Activated T-helper 1 cell treated with Interleukin-2 at 50 U/mL for 16 hours (primary cell): ENCODE measurements at places on chromosomes 4 and X.

DNA sequence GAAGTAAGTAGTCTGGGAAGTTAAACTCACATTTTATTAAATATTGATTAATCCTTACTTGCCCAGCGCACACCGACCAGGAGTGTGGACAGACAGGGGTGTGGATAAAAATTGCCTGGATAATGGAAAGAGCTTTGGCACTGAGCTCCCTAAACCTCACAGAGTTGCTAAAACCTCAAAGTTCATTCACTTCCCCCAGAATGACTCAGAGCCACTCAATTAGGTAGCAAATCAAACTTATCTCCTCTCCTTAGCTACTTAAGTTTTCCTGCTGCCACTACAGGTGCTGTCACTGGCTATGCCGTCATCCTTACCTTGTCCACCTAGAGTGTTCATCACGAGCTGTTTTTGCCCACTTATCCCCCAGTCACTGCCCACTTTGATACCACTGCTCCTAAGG, 27.0 kb upstream of the MID1IP1 start:
- DNase-seq = no peak

DNA sequence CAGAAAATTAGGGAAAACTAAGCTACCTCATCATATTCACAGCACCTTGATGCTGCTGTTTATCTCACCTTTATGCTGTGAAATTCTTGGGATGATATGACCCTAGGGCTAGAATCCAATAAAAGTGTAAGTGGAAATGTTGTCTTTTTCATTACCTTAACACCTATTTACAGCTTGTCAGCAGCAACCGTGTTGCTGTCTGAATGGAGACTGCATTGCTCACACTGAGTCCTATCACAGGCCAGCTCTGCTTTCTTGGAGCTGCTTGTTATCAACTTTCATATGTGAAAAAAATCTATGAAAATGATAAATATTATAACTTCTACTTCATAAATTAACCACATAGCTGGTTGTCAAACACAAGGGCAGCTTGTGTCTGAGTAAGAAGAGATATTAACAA, 789.5 kb downstream of the TECRL start:
- DNase-seq = no peak

GRCh38 chr4:122842984-122843531, 16.4 kb downstream of the FGF2 start:
- DNase-seq = no peak

GRCh38 chr4:67087897-67088296, 457.4 kb downstream of the CENPC start:
- no peak for DNase-seq

DNA sequence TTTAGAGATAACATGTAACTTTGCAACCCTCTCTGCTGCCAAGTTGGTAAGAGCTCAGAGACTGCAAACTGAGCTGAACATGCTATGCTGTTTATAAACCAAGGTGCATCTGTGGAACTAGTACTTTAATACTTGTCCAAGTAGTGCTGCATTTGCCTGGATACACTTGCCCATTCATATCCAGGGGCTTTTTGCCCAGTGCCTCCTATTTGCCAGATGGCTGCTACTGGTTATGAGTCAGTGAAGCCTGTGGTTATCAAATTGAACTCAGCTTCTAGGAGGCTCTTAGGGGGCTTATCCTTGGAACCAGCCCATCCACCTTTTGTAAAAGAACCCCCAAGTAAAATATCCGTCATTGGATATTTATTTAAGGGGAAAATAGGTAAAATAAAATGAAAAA, 79.6 kb downstream of the AFF2 start:
- no peak for DNase-seq

- DNase-seq = no peak
Observed at GRCh38 chrX:115053223-115053622, 35.8 kb upstream of the IL13RA2 start.

DNA sequence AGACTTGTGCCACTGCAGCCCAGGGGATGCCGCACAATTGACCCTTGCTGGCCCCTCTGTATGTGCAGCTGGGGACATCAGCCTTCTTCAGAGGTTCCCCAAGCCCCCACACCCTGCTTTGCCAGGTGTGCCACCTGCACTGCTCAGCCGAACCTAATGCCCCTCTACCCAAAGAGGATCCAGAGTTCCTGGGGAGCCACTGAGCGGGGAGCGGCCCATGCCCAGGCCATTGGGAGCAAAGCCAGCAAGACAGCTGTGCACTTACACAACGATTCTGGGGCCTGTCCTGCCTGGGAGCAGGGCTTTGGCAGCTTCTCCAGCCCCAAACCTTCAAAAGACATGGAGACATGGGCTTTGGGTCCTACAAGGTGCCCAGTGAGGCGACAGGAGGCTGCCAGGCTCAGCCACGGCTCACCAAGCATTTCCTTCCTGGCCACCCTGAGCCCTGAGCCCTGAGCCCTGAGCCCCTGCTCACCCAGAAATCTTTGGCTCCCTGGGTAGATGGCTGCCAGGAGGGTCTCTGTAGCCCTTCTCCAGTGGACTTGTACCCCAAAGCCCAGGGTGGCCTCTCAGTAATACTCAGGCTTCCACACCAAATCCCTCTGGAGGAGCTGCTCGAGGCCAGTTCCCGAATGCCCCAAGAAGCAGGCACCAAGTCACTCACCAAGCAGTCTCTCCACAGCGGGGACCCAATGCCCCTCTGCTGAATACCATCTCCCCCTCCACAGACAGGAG, 13.0 kb downstream of the PNMA6E start:
- DNase-seq = no peak

DNA sequence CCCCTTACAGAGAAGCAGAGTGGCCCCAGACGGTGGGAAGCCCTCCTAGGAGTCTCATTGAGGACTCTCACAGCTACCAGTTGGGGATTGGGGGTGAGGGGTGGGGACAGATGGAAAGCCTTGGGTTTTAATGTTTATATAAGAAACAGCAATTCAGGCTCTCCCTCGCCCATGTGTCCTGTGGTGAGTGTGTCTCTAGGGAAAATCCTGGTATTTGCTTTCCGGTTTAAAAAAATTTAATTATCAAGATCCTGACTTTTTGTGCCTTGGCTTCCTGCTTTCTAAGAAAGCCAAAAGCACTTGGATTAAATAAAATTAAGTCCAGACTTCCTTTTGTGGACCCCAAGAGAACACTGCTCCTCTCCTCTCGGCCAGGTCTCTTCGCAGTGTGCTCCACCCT, 93.8 kb downstream of the SOWAHB start:
- DNase-seq = no peak

GRCh38 chr4:176788248-176788647, 4.5 kb downstream of the VEGFC start:
- no peak for DNase-seq

DNA sequence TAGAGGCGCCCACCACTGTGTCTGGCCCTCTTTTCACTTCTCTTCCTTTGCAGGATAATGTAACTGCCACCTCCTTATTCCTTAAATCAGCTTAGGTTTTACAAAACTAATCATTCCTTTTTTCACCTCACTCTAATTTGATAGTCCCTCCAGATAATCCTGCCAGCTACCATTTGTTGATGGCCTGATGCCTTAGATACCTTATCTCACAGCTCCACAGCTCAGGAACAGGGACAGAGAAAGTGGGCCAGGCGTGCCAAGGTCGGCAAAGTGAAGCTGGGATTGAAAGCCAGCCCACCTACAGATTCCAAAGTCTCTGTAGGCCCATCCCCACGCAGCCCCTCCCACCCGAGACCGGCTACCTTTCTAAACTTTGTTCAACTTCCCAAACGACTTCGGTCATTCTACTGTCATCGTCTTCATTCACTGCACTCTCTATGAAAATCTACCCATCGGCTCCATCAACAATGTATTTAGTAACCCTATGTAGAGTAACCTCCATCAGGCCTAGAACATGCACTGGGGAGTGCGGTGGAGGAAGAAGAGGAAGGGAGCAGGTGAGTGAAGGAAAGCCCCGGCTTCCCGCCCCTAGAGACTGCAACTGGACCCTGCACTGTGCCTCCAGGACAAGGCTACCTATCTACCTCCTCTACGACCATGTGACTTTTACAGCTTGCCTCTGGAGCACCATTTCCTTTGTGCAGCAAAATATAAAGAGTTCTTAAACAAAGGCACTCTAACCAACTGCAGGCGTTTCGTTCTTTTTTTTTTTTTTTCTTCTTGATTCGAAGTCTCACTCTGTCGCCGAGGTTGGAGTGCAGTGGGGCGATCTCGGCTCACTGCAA, 1.5 kb downstream of the CASP6 start:
- DNase-seq = no peak

DNA sequence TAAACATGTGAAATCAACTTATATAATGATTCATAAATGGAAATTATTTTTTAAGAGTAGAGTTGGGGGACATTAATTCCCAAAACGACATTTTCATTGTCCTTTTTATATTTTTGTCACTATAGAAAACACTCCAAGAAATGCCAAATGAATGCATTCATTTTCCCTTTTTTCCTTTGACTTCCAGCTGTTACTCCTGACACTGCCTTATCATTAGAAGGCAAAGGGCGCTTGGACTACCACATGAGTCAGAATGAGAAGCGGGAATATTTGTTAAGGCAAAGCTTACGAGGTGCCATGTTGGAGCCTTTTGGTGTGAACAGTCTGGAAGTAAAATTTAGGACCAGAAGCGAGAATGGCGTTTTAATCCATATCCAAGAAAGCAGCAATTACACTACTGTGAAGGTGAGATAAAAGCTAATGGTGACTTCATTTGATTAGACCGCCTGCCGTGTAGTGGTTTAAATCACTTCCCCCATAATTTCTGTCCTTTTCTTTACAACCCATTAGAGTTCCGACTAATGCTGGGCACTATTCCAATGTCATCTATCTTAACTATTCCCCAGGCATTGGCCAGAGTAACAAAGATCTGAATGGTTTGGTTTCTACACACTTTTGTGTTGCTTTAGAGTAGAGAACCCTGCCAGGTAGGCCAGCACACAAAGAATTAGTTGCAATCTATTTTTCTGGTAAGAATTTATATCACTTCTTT, 166.7 kb downstream of the FAT4 start:
- no peak for DNase-seq

DNA sequence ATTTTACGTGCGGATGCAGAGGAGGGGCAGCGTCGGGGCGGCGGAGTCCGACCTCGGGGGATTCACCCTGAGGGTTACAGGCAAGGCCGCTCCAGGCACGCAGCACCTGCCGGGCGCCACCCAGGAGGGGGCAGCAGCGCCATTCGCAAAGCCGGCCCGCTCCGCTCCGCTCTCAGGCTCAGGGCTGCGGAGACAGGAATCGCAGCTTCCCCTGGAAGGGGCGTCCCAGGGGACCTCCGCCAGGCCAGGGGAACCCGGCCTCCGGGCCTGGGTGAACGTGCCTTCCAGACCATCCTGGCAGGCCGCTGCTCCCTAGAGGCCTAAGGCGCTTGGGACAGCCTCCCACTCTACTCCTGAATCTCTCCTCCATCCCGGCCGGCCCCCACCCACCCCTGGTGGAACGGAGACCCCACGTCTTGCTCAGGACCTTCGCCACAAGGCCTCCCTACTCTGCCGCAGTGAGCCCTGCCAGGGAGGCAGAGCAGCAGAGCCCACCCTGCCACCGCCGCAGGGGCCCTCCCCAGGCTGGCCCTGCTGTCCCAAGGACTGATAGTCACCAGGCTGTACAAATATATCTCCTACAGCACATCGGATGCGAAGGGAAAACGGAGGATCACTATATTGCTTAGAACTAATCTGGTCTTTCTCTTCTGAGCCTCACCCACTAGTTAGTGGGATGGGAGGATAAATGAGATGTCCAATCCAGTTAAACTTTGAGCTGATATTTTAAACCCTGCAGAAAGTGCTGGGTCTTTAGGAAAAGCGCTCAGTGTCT, 115.0 kb downstream of the SMIM20 start:
- peak; percentile 34 for DNase-seq

GRCh38 chrX:76064825-76065224, 108.0 kb upstream of the PBDC1 start:
- no peak for DNase-seq

GRCh38 chrX:87636533-87636932, 118.9 kb downstream of the KLHL4 start:
- no peak for DNase-seq

DNA sequence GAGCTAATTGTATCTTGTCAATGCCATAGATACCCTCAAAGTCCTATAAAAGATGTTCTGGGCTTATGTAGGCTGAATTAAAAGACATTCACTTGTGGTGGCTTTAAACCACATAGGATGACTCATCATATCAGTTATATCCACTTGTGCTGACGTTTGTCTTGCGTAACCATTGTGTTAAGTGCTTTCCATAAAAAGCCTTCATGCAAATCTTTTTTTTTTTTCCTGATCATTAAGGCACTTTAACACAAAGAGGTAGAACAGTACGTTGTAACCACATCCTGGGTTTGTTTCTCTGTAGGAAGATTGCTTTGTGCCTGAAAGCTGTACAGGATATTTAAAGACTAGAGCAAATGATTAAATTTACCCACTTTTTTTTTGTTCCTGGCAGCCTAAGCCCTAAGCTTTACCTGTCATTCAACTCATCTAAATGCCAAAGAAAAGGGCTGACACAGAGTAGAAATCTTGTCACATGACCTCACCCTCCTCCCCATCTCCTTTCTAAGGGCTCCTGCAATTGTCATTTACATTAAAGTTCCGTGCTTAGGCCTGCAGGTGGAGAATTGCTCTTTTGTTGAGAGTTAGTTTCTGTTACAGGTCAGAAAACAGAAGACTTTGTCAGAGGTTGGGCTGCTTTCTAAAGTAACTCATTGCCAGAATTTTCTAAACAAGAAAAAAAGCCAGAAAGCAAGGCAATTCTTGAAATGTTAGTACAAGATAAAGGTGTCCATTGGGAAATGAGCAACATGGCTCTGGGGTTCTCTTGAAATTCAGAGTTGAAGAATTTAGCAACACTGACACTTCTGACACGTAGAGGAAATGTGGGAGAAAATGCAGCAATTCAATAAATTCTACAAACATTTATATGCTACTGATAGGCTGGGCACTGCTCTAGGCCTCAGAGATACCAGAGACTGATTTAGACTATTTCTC, 555.6 kb downstream of the PPARGC1A start:
- DNase-seq = no peak

- no peak for DNase-seq
Observed at GRCh38 chrX:12770440-12770839, 20.8 kb upstream of the PRPS2 start.

- no peak for DNase-seq
Observed at GRCh38 chrX:148682206-148682605, 181.8 kb downstream of the AFF2 start.

- no peak for DNase-seq
Observed at GRCh38 chr4:151673908-151674520, 86.8 kb downstream of the GATB start.
